ENCODE measurements at places on chromosomes 12 and 14.

- DNase-seq, result peak; percentile 76
Observed at GRCh38 chr12:127052511-127053232, 1214.3 kb upstream of the TMEM132C start.

- DNase-seq, result no peak
Observed at GRCh38 chr14:94649543-94650443, 37.6 kb downstream of the SERPINA3 start.

DNA sequence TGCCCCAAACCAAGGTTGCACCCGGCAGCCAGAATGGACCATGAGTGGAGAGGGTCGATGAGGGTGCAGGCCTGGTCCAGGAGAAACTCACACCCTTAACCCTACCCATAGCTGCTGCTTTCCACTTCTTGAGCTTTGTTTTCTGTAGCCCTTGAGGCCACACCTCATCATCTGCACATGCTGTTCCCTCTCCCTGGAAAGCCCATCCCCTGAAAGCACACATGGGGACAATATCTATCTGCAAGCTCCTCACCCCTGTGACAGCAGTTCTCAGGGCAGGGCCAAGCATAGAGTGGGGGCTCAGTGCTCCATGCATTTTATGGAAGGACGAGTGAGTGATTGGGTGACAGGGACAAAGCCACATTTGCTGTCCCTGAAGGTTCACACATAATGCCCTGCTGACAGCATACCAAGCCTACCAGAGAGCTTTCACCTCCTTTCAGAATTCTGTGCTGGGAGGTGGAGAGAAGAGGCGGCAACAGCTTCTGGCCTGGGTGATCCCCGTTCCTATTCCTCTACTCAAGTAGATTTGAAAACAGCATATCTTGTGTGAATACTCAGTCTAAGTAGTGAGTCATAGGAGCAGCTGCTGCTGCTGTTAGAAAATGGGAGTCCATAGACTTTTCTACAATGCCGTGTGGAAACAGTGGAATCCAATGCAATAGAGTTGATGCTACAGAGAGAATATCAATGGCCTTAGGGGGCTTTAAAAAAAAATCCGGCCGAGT is 44.6 kb downstream of the SRGAP1 start:
- peak; percentile 76 for DNase-seq

- DNase-seq, result no peak
Observed at GRCh38 chr14:72439707-72440106, 454.2 kb downstream of the DPF3 start.

DNA sequence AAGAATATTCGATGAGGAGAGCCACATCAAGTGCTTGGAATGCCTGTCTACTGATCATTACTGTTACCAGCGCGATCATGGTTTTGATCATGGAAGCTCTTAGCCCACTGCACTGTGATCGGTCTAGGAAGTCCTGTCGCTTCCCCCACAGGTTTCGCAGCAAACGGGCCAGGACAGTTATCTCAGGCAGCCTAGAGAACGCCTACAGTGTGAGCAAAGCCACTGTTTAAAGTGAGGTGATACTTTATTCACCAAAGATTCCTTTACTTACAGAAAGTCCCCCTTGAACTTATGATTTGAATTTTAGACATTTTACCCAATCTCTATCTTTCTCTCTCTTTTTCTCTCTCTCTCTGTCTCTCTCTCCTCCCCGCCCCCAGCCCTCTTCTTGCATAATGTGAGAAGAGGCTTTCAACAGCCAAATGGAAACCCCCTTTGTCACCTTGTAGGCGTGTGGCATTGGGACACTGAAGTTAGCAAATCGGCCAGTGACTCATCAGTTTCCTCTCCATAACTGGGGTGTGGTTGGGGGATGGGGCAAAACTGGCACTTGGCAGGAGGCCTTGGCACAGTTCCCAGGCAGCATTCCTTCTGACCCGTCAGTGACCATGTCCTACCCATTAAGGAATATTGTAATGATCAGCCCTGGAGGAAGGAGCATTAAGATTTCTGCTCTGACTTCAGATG is 214.8 kb downstream of the CHST11 start:
- peak; percentile 96 for DNase-seq

DNA sequence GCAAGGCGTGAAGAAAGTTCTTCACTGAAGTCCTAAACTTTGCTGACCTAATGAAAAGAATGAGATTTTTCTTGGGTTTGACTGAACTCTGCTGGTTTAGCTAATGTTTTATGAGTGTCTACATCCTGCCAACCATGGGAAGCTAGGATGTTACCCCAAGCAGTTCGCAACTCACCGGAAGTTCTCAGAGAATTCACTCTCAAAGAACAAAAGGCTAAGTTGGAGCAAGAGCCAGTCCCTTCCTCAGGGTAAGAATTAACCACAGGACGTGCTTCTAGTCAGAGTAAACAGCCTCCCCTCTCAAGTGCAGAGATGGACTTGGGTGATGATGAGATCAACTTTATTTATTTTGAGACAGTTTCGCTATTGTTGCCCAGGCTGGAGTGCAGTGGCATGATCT is 37.3 kb downstream of the TCHP start:
- peak; percentile 37 for DNase-seq

DNA sequence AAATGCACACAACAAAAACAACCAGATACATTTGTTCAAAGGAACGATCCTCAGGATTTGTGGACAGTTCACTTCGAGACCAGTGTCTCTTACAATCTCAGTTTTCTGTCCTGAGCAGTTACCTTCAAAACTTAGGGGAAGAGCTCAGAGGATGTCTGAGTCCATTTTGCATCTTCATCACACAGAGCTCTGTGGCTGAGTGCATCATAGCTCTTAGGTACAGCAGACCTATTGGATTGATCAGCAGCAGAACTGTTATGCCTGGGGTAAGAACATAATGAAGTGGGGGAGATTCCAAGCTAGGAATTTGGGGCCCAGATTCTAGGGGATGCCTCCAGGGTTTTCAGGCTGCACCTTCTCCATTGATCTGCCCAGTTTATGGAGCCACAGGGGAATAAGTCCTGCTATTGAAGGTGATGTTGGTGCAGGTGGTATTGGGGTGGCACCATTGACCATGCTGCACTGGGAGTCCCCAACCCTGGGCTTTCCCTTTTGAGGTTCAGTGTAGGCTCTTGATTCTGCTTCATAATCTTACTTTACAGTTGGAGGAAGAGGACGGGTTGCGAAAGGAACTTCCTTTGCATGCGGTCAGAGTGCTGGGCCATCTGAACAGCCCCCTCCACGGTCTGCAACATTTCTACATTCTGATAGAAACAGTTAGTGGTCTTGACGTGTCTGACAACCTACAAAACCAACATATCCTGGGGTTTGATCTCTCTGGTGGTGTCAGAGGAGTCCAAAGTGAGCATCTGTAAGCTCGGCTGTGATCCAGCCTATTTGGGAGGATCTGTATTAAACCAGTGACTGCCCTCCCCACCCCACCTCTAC is 112.8 kb downstream of the CHST11 start:
- DNase-seq, result no peak

- DNase-seq, result peak; percentile 43
Observed at GRCh38 chr12:88985011-88985410, 367.3 kb downstream of the DUSP6 start.

DNA sequence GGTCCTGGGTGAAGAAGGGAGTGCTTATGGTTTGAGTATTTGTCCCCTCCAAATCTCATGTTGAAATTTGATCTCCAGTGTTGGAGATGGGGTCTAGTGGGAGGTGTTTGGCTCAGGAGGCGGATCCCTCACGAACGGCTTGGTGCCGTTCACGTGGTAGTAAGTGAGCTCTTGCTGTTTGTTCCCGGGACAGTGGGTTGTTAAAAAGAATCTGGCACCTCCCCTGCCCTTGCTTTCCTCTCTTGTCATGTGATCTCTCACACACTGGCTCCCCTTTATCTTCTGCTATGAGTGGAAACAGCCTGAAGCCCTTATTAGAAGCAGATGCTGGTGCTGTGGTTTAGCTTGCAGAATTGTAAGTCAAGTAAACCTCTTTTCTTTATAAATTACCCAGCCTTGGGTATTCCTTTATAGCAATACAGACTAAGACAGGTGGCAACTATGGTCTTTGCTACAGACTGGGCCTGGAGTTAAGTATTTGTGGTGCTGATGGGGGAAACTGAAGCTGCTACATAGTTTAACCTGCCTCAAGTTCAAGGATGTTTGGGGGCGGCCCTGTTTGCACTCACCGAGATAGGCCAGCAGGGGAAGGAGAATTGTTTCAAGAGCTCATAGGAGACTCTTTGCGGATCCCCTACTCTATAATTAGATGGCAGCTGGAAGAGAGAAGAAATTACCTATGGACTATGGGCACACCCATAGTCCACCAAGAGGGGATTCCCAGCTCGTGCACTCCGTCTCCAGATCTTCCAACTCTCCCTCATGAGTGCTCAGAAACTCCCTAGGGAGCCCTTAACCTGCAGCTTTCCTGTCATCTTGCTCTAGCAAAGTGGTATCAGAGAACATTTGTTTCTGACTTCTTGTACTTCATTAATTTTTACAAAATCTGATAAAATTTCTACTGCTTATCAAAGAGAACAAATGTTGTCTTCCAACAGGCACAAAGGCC is 164.6 kb downstream of the SLC15A5 start:
- DNase-seq, result no peak

- peak; percentile 18 for DNase-seq
Observed at GRCh38 chr14:36520601-36521525, 831 bp upstream of the NKX2-1 start.

GRCh38 chr14:88868558-88869159 is 44.2 kb downstream of the TTC8 start:
- DNase-seq, result peak; percentile 28

GRCh38 chr12:120874547-120875245 is 29.5 kb downstream of the SPPL3 start:
- DNase-seq, result no peak

DNA sequence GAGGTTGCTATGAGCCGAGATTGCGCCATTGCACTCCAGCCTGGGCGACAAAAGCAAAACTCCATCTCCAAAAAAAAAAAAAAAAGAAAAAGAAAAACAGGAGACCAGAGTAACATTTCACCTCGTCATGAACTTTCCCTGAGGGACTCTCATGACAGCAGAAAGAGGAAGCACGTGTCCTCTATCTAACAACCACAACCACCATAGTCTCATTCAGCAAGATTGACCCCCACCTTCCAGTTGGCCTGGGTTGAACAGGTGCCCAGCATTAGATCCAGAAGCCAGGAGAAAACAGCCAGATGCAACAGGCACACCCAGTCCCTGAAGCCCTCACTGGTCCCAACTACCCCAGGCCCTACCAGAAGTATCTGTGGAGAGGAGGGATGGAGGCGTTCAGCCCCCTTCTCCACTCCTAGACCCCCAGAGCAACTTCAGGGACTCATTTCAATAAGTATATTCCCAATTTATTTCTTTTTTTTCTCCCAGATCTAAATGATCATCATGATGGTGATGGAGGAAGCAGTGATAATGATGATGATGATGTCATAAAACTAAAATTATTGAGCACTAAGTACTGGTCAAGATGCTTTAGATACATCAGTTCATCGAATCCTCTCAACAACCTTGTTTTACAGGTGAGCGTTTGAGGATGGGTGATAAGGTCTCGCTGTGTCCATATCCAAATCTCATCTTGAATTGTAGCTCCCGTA is 235.0 kb downstream of the EFCAB11 start:
- no peak for DNase-seq

- no peak for DNase-seq
Observed at GRCh38 chr12:77064896-77065360, 441 bp downstream of the E2F7 start.

- no peak for DNase-seq
Observed at GRCh38 chr12:21542403-21542802, 16.3 kb downstream of the SPX start.

Data from RPMI7951 (cell line).